ENCODE measurements at places on chromosomes 5 and 9.
A peak's percentile ranks its signal among the peaks of the same experiment; 100 is the strongest.

- DNase-seq: no peak
Observed at GRCh38 chr5:151430731-151431130, 16.7 kb upstream of the SLC36A1 start.

DNA sequence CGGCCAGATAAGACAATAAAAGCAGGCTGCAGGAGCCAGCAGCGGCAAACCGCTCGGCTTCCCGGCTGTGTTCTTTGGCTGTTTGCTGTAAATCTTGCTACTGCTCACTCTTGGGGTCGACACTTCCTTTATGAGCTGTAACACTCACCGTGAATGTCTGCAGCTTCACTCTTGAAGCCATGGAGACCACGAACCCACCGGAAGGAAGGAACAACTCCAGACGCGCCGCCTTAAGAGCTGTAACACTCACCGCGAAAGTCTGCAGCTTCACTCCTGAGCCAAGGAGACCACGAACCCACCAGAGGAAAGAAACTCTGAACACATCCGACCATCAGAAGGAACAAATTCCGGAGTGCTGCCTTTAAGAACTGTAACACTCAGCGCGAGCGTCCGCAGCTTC is 451.7 kb downstream of the AGTPBP1 start:
- no peak for DNase-seq

DNA sequence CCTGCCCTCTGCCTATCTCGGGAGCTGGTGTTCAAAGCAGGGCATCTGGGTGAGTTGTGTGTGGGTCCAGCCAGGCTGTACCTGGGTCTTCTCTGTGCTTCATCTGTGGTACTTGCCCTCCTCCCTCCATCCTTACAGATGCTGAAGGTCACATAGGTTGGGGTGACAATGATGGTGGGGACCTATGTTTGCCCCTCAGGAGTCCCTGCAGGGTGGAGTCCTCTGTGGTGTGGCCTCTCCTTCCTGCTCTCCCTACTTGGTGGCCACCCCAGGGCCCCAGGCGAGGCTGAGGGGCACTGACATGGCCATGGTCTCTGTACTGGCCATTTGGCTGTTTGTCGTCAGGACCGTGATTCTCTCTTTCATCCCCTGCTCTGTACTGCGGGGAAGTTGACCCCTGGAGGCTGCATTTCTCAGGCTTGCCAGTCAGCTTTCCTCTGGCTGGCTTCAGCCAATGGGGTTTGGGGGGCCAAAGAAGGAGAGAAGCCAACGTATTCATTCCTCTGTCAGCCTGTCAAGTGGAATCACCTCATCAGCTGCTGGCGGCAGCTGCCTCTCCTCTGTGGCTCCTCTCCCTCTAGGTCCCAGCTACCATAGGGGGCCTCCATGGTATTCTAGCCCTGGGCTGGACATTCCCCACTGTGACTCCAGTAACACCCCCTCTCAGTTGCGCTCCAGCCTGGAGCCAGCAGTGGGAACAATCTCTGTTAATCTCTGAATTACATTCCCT is 4.6 kb downstream of the DCANP1 start:
- DNase-seq: no peak

DNA sequence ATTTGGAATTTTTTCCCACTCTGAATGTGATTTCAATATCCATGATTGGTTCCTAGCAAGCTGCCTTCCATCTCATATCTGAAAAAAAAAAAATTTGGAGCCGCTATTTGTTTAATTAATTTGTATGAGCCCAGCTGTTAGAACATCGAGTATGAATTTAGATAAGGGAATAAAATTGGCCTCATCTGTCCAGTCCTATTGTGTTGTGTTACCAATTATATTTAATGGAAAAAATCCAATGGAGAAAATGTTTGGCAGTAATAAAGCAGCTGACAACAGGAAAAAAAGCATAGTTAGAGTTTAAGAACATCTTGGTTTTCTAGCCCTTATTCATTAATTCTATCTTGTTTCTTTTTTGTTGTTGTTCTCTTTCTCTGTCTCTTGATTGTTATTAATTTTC is 735.6 kb upstream of the RIOK2 start:
- DNase-seq: no peak

DNA sequence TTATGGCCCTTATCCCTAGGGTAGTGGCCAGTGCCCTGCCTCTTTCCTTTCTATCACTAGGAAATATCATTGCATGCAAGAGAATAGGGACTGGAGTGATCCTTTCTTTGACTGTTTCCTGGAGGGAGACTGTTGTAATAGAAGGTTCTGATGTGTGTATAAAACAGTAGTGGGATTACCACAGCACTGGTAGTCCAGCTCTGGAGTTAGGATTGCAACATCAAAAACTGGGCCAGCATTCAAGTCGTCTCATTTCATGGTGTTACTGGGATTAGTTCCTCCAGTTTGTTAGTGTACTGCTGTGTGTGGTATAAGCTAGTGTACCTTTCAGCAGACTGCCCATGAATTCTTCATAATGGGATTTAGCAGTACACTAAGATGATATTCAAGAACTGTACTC is 45.8 kb downstream of the KIAA1958 start:
- DNase-seq: no peak

DNA sequence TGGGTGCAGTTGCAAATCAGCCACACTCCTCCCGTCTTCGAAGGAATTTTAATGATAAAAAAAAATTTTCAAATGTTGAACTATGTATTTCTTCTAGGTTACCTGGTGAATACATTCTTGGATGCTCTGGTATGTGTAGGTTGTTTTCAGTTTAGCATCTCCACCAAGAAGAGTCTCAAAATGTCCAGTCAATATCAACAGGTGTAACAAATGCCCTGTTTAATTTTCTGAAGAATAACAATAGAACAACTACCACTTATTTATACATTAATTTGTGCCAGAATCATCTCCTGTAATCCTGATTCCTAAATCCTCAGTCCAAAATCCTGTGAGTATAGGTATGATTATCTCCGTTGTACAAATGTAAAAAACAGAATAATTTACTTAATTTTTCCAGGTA is 67.8 kb downstream of the EBF1 start:
- DNase-seq: no peak

GRCh38 chr5:149141957-149142851 is 911 bp downstream of the ABLIM3 start:
- no peak for DNase-seq

DNA sequence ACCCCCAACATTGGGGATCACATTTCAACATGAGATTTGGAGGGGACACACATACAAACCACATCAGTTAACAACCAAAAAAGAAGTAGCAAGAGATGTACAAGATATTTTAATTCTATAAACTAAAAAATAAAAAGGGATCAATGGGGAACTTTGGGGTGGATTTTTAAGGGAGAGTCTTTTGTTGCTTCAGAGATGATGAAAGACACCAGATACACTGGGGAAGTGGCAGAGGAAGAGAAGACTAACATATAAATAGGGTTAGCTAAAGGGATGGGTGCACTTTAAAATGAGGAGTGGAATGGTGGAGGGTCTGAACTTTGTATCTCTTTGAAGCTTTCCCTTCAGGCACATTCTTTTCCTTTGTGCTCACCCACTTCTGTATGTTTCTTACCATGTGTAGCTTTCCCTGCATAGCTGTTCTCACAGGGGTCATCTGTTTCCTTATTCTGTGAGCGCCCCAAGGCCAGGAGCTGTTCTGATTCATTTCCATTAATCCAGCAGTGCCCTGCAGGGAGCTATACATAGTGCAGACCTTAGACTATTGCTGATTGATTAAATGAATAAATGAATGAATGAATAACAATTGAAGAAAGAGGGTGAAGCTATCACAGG is 531.6 kb upstream of the KLF4 start:
- no peak for DNase-seq

DNA sequence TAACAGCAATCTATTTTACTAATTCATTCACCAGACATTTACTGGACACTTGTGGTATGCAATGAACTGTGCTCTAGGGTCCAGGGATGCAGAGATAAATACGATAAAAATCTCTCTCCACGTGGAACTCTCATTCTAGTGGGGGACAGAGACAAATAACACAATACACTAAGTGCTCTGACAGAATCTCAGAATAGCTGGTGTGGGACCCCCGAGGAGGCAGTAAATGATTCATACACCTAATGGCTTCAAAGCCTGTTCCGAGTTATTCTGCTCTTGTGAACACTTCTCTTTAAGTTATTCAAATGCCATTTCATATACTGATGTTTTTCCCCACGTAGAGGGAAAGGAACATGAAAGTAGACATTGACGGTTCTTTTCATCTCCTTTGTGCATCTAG is 302.0 kb upstream of the PDE4D start:
- no peak for DNase-seq

GRCh38 chr5:14215901-14216300 is 72.8 kb downstream of the TRIO start:
- no peak for DNase-seq

DNA sequence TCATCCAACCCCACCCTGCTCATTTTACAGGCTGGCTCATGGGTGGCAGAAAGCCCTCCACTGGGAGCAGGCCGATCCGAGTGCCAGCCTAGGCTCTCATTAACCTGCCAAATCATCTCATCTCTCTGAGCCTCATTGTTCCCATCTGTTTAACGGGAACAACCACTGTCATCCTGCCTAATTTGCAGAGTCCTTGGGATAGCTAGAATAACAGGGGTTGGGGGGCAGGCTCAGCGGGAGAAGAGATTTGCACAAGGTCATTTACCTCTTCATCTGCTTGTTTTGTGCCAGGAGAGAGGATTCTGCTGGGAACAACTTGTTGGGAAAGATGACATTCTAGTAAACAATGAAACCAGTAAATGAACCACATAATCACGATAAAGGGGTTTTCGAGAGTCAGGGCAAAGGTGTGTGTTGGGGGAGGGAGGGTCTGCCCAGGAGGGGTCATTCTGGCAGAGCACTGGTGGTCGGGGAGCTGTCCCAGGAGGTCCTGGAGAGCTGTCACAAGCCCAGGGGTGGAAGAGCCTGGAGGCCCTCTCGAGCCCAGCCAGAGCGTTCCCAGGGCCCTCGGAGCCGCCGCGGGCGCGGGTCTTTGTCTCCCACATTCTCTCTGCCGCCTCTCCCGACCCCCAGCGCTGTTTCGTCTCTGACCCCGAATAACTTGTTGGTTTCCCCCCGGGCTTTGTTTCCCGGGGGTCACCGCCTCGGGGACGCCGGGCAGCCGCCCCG is 22.8 kb upstream of the NDST1 start:
- no peak for DNase-seq

DNA sequence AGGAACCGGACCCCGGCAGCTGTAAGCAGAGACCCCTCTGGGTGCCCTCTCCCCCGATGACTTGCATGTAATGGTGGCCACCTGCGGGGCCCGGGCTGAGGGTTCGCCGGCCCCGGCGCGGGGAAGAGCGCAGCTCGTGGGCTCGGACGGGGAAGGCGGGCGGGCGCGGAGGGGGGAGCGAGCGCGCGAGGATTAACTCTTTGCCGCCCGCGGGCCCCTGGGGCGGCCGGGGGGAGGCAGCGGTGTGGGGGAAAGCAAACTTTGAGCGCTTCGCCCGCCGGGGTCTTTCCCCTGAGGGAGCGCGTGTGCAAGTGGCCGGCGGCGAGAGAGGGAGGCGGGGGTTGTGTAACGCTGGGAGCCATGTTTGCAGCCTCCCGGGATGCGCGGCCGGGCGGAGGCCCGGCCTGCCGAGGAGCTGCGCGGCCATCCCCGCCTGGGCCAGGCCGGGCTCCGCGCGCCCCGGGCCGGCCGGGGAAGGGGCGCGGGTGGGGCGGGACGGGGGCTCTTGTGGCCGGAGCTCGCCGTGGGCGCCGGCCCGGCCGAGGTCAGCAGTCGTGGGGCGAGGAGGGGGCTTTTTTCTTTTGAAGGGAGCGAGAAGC is 547 bp downstream of the ANP32B start:
- DNase-seq: peak; percentile 34

DNA sequence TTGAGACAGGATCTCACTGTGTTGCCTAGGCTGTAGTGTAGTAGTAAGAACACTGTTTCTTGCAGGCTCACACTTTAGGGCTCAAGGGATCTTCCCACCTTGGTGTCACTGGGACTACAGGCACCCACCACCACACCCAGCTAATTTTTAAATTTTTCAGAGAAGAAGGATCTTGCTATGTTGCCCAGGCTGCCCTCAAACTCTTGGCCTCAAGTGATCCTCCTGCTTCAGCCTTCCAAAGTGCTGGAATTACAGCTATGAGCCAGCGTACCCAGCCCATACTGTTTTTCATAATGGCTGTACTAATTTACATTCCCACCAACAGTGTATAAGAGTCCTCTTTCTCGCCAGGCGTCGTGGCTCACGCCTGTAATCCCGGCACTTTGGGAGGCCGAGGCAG is 5.1 kb downstream of the STX17 start:
- no peak for DNase-seq
